ENCODE measurements at places on chromosomes 4 and X. TPM values are rescaled to one million over a fixed set of nuclear protein-coding genes. Genes with fewer than 3 reads are reported as not detected.

Gene CD38
- total RNA-seq: 0.23 TPM

Gene PIGA
- total RNA-seq: 7.2 TPM

Gene AKAP14
- not detected for total RNA-seq

Gene CTAG1A
- 312 TPM for total RNA-seq

Gene HSD17B13
- not detected for total RNA-seq

Gene MAMLD1
- 1.7 TPM for total RNA-seq

Gene CYBB
- total RNA-seq: 0.13 TPM

Gene CLGN
- 3.6 TPM for total RNA-seq

Gene TAF7L
- not detected for total RNA-seq

Gene TLR2
- total RNA-seq: not detected

Gene RHOXF2B
- total RNA-seq: not detected

Gene FDCSP
- total RNA-seq: not detected

Gene ETDA
- not detected for total RNA-seq

Gene MSL3
- total RNA-seq: 27.2 TPM

Gene EGFL6
- total RNA-seq: not detected

Gene VCX3B
- total RNA-seq: 3.8 TPM

Gene GIMD1
- total RNA-seq: not detected

Gene AKAP4
- not detected for total RNA-seq

Gene CCSER1
- not detected for total RNA-seq

Gene PGRMC1
- total RNA-seq: 141 TPM

Gene ANXA3
- total RNA-seq: 112 TPM

Gene EGF
- total RNA-seq: 2.0 TPM

Gene HELT
- not detected for total RNA-seq

Gene DUSP9
- not detected for total RNA-seq

Gene ATP2B3
- total RNA-seq: 0.03 TPM

Gene FGF5
- 2.7 TPM for total RNA-seq

Gene GATA1
- not detected for total RNA-seq

Gene FOXP3
- not detected for total RNA-seq

Gene MAGEA12
- 142 TPM for total RNA-seq

Gene DCAF12L1
- not detected for total RNA-seq

Gene FAM184B
- total RNA-seq: not detected

Gene TACC3
- total RNA-seq: 77.7 TPM

Gene AASDH
- 9.5 TPM for total RNA-seq

Gene AIMP1
- total RNA-seq: 29.6 TPM
